ENCODE measurements at places on chromosomes 11 and 22.

DNA sequence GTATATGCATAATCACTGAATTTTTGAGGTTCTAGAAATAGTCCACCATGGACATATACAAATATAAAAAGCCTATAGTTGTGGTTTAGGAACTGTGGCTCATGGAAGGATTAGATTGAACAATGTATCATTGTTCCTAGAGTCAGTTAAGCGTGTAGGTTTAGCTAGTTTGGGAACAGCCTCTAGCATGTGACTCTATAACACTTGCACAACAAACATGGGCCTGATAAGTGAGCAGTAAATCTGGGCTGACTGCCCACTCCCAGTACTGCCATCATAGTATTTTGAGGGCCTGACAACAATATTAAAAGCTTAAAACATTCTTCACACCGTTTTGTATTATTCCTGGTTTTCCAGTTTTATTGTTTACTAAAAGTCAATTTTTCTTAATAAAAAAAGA is 47.0 kb downstream of the YAP1 start:
- no peak for DNase-seq

DNA sequence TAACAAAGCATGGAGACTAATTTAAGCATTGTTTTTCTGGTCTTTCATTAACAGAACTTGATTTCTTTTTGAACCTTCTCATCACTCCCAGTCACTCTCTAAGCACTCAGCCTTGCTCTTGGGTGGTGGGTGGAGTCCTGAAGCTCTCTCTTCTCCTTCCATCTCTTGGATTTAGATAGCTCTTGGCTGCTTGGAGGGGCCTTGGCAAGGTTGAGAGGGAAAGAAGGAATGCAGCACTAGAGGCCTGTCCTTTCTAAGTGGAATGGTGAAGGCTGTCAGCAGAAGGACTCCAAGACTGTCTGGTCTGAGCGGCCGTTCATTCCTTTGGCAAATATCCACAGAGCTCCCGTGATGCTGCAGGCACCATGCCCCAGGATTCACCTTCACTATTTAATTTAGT is 168.6 kb upstream of the E2F8 start:
- no peak for DNase-seq

DNA sequence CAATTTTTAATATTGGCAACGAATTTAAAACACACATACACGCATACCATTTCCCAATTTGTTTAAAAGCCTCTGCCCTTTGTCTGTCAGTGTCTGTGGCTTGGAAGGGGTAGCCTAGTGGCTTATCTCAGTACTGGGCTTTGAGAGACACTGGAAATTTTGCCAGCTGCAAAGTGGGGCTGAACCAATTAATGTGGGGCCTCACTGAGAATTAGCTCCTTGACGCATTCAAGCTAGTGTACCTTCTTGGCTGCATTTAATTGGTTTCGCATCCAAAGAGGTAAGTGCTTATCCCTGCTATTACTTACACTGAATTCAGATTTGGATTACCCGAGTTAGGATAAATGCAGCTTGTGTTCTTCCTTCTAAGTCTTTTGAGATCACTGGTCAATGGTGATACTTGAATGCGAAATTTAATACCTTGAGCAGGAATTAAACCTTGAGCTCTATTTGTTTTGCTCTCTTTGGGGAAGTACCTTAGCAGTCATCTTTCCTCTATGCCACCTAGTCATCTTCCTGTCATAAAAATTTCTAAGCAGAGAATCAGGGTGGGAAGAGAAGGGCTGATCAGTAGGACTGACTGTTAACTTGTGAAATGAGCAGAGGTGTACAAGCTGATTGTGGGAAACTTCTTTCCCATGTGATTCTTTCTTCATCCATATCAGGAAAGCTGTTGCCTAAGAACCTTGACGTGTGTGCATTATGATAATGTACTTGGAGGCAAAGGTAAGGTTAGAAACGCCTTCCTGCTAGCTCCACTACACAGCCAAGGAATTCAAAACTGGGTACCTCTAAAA is 187.7 kb upstream of the E2F8 start:
- no peak for DNase-seq

- DNase-seq: no peak
Measured at GRCh38 chr11:69094111-69094914, 45.6 kb downstream of the TPCN2 start.

GRCh38 chr11:9130297-9130696 is 38.9 kb upstream of the SCUBE2 start:
- no peak for DNase-seq

- no peak for DNase-seq
Measured at GRCh38 chr11:62370743-62371440, 33.6 kb downstream of the ASRGL1 start.

DNA sequence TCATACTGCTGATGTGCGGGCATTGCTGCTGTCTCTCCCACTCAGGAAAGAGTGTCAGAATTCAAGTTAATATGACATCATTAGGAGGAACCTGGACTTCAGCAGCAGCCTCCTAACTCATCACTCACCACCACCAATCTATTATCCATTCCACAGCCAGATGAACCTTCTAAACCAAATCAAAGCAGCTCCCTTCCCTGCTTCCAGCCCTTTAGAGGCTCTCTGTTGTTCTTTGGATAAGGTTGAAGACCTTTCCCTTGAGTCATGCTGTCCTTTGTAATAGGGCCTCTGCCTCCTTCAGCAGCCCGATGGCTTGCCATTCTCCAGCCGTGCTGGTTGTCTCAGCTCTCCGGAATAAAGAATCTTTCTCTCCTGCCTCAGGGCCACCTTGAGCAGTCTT is 301.3 kb downstream of the DDX10 start:
- DNase-seq: no peak

- DNase-seq: no peak
Measured at GRCh38 chr22:48186146-48186790, 1423.8 kb downstream of the TBC1D22A start.

DNA sequence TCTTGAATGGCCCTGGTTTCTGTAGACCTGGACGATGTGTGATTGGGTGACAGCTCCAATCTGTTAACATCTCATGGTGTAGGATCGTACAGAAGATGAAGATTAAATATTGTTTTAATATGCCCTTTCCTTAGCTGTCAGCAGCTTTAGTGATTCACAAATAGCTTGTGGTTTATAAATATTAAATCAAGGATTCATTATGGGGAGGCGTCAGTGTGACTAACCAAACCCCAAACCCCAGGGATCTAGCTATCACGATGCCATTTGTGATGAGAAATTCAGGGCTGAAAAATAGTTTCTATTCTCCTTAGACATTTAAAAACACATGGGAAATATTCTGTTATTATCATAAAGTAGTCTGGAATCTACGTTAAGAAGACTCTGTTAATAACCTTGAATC is 73.4 kb downstream of the NCAM1 start:
- no peak for DNase-seq

DNA sequence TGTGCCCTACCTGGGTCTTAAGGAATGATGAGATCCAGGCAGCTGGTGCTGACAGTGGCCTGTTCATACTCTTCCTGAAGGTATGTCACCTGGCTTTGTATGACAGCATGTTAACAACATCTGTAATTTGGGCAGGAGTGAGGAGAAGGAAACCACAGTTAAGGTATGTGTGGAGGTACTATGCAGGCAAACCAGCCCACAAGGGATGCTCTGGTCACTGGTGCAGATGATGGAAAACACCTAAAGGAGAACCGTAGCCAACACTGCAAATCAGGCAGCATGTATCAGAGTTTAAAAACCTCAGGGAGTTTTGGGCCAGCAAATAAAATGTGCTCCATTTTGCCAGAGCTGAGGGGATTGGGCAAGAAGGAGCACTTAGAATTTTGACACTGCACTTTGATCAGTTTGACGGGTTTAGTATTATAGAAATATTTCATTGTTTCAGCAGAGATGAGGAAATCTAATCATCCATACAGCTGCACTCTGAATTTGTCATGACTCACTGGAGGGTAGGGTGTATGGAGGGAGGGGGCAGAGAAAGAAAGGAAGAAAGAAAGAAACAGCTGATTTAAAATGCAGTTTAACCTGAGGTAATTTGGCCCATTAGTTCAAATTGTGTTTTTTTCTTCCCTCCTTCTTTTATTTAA is 260.9 kb downstream of the KIRREL3 start:
- DNase-seq: no peak

GRCh38 chr22:50461536-50461935 is 13.3 kb downstream of the SBF1 start:
- DNase-seq: no peak

- DNase-seq: no peak
Measured at GRCh38 chr11:19818619-19819018, 106.0 kb downstream of the NAV2 start.

- DNase-seq: no peak
Measured at GRCh38 chr11:106691807-106692365, 326.4 kb downstream of the GUCY1A2 start.

DNA sequence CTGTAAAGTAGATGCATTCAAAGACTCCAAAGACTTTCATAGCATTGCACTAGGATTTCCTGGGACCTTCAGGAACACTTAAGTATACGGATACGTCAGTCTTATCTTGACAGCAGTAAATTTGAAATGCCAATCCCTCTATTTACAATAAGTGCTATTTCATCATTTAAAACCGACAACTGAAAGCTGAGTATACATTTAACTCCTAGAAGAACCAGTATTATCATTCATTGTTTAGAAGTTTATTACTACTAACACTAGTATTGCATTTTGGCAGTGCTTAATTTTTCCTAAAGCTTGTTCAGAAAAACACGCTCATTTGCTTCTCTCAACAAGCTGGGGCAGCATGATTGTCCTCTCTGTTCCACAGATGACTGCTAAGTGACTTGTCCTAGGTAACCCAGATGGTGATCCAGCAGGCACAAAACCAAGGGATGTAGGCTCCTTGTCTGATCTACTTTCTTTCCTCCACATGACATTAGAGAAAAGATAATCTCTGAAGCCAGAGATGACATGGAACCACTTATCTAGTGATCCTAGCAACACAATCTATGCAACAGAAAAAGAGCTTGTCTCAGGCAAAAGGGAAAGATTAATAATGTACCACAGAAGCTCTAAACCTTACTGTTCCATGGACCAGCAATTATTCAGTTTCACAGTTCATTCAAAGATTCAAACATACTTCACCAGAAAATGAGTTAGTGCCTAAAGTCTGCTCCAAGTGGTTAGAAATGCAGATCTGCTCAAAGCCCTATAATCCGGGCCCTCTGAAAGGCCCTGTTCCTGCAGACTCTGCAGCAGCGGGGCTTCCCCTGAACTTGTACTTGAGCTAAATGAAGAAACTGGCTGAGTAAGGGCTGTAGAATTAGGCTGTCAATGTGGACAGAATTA is 5.2 kb downstream of the MAML2 start:
- DNase-seq: no peak

DNA sequence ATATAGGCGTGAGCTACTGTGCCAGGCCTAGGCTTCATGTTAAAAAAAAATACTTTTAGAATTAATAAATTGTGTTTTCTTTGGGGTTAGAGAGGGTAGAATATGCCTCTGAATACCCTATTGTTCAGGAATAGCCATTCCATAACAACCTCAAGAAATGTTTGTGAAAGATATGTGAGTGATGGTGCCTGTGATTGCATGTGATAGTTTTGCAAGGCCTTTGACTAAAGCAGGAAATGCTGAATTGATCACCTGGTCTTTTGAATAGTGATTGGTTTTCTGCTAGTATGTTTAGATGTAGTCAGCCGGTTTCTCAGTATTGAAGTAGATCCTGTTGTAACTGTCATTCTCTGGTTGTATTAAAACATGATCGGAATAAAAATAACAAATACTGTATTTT is 73.4 kb downstream of the UVRAG start:
- DNase-seq: no peak

DNA sequence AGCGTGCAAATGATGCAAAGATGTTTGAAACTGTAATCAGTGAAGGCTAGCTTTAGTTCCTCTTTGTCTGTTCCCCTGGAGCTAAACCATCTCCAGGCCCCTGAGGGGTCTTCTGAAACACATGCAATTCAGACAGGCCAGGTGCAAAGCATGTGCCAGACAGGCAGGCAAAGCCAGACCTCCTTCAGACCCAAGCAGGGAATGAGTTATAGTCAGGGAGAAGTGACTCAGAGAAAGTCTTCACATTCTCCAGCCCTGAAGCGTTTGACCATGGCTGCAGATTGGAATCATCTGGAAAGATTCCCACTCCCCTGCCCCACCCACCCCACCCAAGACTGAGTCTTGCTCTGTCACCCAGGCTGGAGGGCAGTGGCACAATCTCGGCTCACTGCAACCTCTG is 187.0 kb upstream of the ISX start:
- DNase-seq: no peak

- peak; percentile 31 for DNase-seq
Measured at GRCh38 chr11:14644226-14645014, 816 bp downstream of the PDE3B start.

DNA sequence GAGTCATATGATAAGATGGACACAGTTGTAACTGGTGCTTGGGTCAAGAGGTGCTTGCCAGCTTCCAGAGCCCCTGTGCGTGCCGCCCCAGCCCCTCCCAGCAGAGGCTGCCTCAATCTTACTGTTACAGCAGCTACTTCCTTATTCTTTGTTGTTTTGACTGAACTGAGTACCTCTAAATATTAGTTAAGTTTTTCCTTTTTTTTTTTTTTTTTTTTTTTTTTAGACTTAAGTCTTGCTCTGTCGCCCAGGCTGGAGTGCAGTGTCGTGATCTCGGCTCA is 8.8 kb downstream of the ZBED4 start:
- DNase-seq: no peak

GRCh38 chr11:121143921-121144320 is 42.9 kb downstream of the TECTA start:
- no peak for DNase-seq

Data from GM12892 (cell line).